Ascending aorta (tissue), 2 donors: ENCODE measurements at places on chromosomes 2 and 18. TPM values are rescaled to one million over a fixed set of nuclear protein-coding genes. Genes with fewer than 3 reads are reported as not detected.

- H3K36me3 ChIP-seq, result peaks cover 7% of the 10 kb centered on the region
Measured at GRCh38 chr18:58887613-58887963, 22.9 kb downstream of the ZNF532 start.

- DNase-seq, result no peak
- no peak overlapping the region for H3K4me3 ChIP-seq
- no peaks in the 10 kb centered on the region for H3K36me3 ChIP-seq
- H3K27me3 ChIP-seq, result no peaks in the 10 kb centered on the region
- no peaks in the 10 kb centered on the region for H3K4me1 ChIP-seq
Measured at GRCh38 chr18:48017635-48018034, 87.2 kb upstream of the SMAD2 start.

DNA sequence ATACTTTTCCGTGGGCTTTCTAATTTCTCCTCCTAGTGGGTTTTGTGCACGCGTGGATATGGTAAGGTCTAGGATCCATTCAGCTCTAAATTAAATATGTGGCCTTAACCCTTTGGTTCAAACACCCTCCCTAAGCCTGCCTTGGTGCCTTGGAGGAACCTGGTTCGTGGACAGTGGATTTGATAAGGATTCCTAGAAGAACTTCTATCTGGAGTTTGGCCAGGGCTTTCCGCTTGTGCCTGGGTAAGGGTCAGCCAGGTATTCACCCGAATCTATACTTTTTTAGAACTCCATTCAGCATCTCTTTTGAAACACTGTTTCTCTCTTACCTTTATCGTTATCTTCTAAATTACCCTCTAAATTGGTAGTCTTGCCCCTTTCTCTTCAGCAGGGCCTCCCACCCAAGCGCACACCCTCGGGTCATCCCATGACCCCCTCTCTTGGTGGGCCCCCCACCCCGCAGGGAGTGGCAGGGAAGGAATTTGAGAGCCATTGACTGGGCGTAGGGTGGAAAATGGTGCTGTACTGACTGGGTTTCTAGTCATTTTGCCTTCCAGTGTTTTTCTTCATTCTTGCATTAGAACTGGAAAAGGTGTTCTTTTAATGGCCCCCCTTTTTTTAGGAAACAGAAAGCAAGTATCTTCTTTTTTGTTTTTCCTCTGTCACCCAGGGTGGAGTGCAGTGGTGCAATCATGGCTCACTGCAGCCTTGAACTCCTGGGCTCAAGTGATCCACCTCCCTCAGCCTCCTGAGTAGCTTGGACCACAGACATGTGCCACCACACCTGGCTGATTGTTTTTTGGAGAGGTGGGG lies 1.8 kb downstream of the SOCS6 start:
- peaks cover 8% of the 10 kb centered on the region for H3K4me1 ChIP-seq
- H3K4me3 ChIP-seq, result peak overlapping the region; percentile 93
- peak overlapping the region; percentile 76 for H3K27ac ChIP-seq
- no peak for DNase-seq
- H3K36me3 ChIP-seq, result no peaks in the 10 kb centered on the region
- no peaks in the 10 kb centered on the region for H3K27me3 ChIP-seq

- no peaks in the 10 kb centered on the region for H3K27me3 ChIP-seq
- peak; percentile 34 for DNase-seq
- no peaks in the 10 kb centered on the region for H3K36me3 ChIP-seq
- H3K4me1 ChIP-seq, result no peaks in the 10 kb centered on the region
- peak overlapping the region; percentile 20 for H3K27ac ChIP-seq
Measured at GRCh38 chr18:77090546-77091174, 41.9 kb downstream of the MBP start.

GRCh38 chr2:38125007-38125406 lies 49.1 kb upstream of the CYP1B1 start:
- no peaks in the 10 kb centered on the region for H3K4me1 ChIP-seq
- no peaks in the 10 kb centered on the region for H3K36me3 ChIP-seq
- DNase-seq, result no peak
- no peak overlapping the region for H3K27ac ChIP-seq

DNA sequence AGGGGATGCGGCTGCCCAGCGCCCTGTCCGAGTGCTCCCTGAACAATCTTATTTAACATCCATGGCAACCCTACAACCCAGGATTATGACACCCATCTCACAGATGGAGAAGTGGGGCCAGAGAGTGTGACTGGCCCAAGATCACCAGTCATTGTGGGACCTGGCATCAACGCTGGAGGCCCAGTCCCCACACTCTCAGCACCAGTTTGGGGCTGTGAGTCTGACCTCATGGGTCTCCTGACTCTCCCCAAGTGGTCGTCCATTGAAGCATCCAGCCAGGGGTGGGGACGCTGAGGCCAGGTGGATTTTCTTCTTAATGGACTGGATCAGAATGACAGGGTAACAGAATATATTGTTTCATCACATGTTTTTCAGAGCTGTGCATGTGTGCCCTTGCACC lies 24.5 kb downstream of the MAL start:
- H3K27ac ChIP-seq, result no peak overlapping the region
- no peak for DNase-seq
- no peaks in the 10 kb centered on the region for H3K4me1 ChIP-seq
- H3K27me3 ChIP-seq, result no peaks in the 10 kb centered on the region
- H3K36me3 ChIP-seq, result no peaks in the 10 kb centered on the region
- no peak overlapping the region for H3K4me3 ChIP-seq

GRCh38 chr2:99881901-99882591 lies 260.3 kb downstream of the AFF3 start:
- no peak overlapping the region for H3K4me3 ChIP-seq
- H3K36me3 ChIP-seq, result no peaks in the 10 kb centered on the region
- H3K27ac ChIP-seq, result no peak overlapping the region
- H3K4me1 ChIP-seq, result peaks cover 13% of the 10 kb centered on the region

Gene OTOS
- not detected for total RNA-seq

Gene SNRNP200
- total RNA-seq, result 57.4 TPM

Gene SULT1C2
- total RNA-seq, result not detected

Gene COX5B
- 251 TPM for total RNA-seq

Gene FRZB
- total RNA-seq, result 42.5 TPM

Gene TFCP2L1
- total RNA-seq, result 5.5 TPM
